LoVo (cell line): ENCODE measurements at places on chromosomes 12 and 14.

- no peak for DNase-seq
Observed at GRCh38 chr14:23118506-23119362, at the start of gene CEBPE. TSS of gene CEBPE (minus strand) at chr14:23119255. CDS start at chr14:23119091, 164 bp downstream.

DNA sequence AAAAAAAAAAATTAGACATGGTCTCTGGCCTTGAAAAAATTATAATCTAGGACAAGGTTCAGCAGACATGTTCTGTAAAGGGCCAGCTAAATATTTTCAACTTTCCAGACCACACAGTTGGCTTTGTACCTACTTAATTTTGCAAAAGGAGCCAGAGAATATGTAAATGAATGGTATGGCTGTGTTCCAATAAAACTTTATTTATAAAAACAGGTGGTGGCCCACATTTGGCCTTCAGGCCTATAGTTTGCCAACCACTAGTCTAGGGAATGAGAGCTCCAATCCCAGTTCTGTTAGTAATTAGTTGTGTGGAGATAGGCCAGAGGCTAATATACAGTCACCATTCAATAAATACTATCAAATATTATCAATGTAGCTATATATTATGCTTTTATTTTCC is 29.3 kb upstream of the PWP1 start:
- no peak for DNase-seq

DNA sequence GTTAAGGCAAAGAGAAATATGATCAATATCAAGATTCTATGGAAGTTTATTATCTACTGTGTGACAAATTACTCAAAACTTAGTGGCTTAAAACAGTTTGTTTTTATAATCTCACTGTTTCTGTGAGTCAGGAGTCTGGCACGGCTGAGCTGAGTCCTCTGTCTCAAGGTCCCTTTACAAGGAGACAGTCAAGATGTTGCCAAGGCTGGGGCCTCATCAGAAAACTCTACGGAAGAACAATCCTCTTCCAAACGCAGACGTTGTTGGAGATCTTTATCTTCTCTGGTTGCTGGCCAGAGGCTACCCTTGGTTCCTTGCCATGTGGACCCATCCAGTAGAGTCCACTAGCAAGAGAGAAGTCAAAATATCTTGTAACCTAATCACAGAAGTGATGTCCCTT is 100.6 kb upstream of the CCND2 start:
- DNase-seq = no peak

DNA sequence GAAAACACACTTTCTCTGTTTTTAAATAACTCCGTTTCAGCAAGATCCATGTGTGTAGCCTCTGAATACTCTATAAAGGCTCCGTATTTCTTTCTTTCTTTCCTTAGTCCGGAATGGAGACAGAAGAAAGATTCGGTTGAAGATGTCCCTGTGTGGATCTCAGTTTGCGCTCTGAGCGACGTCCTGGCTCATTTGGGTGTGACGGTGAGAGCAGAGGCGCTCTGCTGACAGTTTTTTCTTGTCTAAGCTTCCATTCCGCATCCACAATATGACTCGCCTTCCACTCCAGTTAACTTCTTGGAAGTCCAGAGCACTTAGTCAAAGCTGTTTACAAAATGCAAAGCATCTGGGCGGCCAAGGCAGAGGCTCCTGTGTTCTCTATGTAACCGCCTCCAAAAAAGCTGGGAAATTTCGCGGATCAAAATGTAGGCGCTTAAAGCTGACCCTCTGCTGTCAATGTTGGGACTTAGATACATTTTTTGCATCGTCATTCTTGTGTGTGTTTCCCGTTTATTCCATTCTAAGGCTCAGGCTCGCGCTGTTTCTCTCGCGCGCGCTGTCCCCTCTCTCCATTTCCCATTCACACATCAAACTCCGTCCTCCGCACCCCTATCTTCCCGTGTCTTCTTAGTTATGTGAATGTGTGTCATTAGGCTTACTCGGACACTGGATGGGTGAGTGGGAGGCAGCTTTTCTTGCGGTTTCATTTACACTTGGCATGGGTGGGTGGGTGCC is 880 bp upstream of the FLRT2 start:
- no peak for DNase-seq

DNA sequence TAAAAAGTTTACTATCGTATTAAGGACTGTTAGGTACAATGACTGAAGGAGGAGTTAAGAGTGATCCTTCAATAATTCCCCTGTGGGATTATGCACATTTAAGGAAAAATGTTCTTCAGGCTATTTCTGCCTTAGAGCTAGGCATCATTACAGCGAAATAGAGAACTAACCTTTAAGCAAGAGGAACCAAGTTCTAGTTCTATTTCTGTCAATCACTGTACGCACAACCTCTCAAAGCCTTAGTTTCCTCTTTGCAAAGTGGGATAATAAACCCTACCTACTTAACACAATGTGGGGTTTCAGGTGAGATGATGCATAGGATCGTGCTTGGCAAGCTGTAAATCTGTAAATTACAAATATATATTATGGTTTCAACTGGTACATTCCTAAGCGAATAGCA is 15.4 kb downstream of the NTF3 start:
- DNase-seq = no peak

DNA sequence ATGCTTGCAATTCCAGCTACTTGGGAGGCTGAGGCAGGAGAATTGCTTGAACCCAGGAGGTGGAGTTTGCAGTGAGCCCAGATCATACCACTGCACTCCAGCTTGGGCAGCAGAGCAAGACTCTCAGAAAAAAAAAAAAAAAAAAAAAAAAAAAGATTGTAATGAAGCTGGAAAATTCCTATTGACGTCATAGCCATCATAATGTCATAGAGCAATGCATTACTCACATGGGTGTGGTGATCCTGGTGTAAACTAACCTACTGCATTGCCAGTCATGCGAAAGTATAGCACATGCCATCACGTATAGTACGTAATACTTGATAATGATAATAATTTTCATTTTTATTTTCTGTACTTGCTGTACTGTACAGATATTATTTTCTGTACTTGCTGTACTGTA is 42.7 kb upstream of the NID2 start:
- peak; percentile 8 for DNase-seq

DNA sequence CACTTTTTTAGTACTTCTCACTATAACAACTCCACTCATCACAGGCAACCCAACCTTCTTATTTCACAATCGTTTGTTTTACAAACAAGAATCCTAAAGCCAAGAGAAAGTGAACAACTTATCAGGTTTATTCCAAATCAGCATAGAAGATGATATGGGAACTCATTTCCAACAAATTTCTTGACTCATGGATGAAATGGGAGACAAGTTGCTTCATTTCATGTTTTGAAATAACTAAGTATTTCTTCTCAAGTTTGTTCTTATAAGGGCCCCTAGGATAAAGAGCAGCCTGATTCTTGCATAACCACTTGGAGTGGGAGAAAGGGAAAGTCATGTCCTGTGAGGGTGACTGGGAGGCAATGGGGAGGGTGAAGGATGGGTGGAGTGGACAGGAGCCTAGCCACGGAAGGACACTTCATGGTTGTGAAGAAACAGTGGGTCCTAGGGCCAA is 168.3 kb downstream of the DUSP6 start:
- DNase-seq = no peak

- no peak for DNase-seq
Observed at GRCh38 chr14:72560331-72560730, 333.6 kb downstream of the DPF3 start.
